ENCODE measurements at places on chromosomes 1 and 21.
A peak's percentile ranks its signal among the peaks of the same experiment; 100 is the strongest.

DNA sequence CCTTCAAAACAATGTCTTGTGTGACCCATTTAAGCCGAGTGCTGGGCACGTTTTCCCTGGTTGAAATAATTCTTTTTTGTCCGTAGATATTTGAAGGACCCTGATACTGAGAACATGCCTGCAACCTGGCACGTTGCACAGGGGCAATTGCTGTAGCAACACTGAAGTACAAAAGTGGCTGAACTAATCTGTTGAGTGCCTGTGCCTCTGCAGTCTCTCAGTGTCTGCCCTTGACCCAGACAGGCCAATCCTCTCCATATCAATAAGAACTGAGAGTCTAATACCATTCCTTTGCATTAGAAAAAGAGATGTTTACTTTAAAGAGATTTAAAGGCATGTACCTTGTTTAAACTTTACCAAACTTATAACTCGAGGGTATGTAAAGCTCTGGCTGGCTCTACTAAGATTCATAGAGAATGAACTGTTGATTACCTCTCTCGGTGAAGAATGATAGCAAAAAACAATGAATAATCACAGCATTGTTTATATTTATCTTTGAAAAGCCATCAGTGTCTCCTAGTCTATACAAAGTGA is 2.4 kb downstream of the GREM2 start:
- peaks cover 63% of the 10 kb centered on the region for H3K4me1 ChIP-seq
- H3K27ac ChIP-seq, result no peak overlapping the region
- no peaks in the 10 kb centered on the region for H3K36me3 ChIP-seq
- H3K27me3 ChIP-seq, result no peaks in the 10 kb centered on the region
- DNase-seq, result no peak

GRCh38 chr1:50562106-50562505 is 138.9 kb upstream of the DMRTA2 start:
- peaks cover 3% of the 10 kb centered on the region for H3K27me3 ChIP-seq
- no peak overlapping the region for H3K4me3 ChIP-seq
- H3K36me3 ChIP-seq, result no peaks in the 10 kb centered on the region

DNA sequence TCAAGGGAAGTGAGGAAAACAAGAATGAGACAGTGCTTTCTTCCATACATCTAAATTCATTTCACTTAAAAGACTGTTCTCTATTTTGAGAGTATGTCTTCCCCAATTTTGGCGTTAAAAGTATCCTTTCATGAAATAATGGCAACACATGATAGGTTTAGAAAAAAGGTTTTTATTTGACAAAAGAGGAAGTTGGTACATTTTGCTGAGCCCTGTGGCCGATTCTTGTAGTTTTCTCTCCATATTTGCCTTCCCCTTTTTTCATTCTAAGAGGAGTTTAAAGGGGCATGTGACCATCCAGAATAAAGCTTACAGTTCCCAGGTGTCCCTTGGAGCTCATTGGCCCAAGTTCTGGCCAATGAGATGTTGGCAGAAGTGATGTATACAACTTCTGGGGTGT is 140.4 kb upstream of the KCNE2 start:
- no peak overlapping the region for H3K4me3 ChIP-seq
- H3K36me3 ChIP-seq, result no peaks in the 10 kb centered on the region
- H3K27me3 ChIP-seq, result peaks cover 21% of the 10 kb centered on the region
- DNase-seq, result no peak
- no peaks in the 10 kb centered on the region for H3K4me1 ChIP-seq

GRCh38 chr21:45292399-45293219 is 4.9 kb upstream of the POFUT2 start:
- peaks cover 20% of the 10 kb centered on the region for H3K36me3 ChIP-seq
- H3K27me3 ChIP-seq, result peaks cover 11% of the 10 kb centered on the region
- H3K4me1 ChIP-seq, result peaks cover 79% of the 10 kb centered on the region
- DNase-seq, result peak; percentile 76
- H3K4me3 ChIP-seq, result no peak overlapping the region

GRCh38 chr1:24329797-24330543 is 10.8 kb downstream of the GRHL3 start:
- peak overlapping the region; percentile 54 for H3K27ac ChIP-seq
- DNase-seq, result peak; percentile 59
- H3K4me3 ChIP-seq, result no peak overlapping the region
- H3K4me1 ChIP-seq, result peaks cover 34% of the 10 kb centered on the region
- peaks cover 25% of the 10 kb centered on the region for H3K27me3 ChIP-seq
- H3K36me3 ChIP-seq, result 0 out of 2 replicates have a peak, but pooled peaks cover 4% of the 10 kb centered on the region

DNA sequence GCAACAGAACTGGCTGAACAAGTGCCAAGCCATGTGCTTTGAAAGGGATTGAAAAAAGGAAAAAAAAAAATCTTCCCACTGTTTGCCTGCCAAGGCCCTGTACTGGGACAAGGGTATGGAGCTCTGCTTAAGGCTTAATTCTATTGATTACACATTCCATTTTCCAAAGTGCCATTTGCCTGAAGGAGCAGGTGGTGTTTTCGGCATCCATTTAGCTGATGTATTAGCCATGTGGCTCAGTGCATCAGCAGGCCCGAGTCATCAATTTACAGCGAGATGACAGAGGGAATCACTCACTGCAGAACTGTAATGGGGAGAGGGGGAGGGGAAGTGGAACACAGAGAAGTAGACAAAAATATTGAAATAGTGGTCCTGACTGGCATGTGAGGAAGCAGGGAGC is 144.2 kb upstream of the BEND5 start:
- no peak overlapping the region for H3K4me3 ChIP-seq
- H3K27me3 ChIP-seq, result no peaks in the 10 kb centered on the region
- no peaks in the 10 kb centered on the region for H3K36me3 ChIP-seq
- H3K27ac ChIP-seq, result no peak overlapping the region

DNA sequence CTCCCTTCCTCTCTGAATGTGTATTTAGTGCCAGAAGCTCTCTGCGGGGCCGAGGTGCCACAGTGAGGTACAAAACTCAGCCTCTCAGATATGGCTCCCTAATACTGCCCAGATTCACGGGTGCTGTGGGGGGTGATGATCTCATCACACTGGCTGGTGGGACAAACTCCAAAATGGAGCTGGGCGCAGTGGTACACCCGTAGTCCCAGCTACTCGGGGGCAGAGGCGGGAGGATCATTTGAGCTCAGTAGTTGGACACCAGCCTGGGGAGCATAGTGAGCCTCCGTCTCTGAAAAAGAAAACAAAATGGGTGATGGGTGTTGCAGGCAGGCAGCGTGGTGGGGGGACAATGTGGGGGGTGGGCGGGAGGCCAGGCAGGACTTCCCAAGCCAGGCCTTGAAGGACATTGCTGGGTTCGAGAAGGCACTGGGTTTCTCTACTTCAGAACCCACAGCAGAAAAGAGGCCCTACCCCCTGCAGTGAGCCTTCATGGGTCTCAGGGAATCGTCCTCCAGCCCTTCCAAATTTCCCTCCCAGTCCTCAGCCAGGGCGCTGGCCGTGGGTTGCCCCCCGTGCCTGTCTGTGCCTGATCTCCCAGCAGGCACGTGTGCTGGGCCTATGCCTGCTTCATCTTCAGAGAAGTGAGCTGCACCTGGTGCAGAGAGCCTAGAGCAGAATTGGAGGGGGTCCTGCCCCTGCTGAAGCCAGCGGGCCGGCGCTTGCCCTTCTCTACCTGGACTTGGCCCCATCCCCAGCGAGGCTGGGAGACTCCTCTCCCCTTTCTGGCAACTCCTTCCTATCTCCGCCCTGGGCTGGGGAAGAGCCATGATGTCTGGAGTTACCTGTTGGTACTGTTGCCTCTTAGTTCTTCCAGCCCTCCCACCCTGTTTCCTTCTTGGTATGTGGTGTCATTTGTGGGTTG is 14.0 kb downstream of the H6PD start:
- no peak for DNase-seq
- H3K27ac ChIP-seq, result no peak overlapping the region
- H3K36me3 ChIP-seq, result no peaks in the 10 kb centered on the region
- H3K27me3 ChIP-seq, result no peaks in the 10 kb centered on the region
- H3K4me3 ChIP-seq, result no peak overlapping the region

DNA sequence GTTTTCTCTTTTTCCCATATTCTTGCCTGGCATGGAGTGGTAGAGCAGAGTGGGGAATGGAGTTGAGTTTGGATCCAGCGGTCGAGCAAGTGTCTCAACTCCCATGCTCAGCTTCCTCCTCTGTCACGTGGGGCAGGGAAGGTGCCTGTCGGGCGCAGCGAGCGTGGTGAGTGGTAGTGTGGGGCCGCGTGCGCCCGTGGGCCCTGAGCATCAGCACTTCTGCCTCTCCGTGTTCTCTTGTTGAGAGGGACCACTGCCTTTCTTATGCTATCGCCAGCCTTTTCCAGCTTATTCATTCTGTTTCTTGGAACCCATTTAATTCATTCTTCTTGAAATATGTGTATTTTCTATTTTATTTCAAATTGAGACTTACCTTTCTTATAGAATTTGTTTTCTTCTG is 65.1 kb downstream of the ADARB1 start:
- peaks cover 48% of the 10 kb centered on the region for H3K4me1 ChIP-seq
- no peak for DNase-seq
- peaks cover 2% of the 10 kb centered on the region for H3K27me3 ChIP-seq
- H3K27ac ChIP-seq, result no peak overlapping the region
- no peak overlapping the region for H3K4me3 ChIP-seq

- no peaks in the 10 kb centered on the region for H3K27me3 ChIP-seq
- no peak overlapping the region for H3K4me3 ChIP-seq
- no peaks in the 10 kb centered on the region for H3K4me1 ChIP-seq
- no peak overlapping the region for H3K27ac ChIP-seq
- DNase-seq, result no peak
Measured at GRCh38 chr1:105100102-105100501, 1350.4 kb downstream of the AMY1C start.

- peak overlapping the region; percentile 89 for H3K4me3 ChIP-seq
- no peak for DNase-seq
- H3K27ac ChIP-seq, result peak overlapping the region; percentile 48
- peaks cover 11% of the 10 kb centered on the region for H3K36me3 ChIP-seq
- H3K27me3 ChIP-seq, result no peaks in the 10 kb centered on the region
Measured at GRCh38 chr1:156592910-156593660, 1.5 kb downstream of the NAXE start.

GRCh38 chr1:46401964-46402626 is 8.0 kb downstream of the FAAH start:
- no peak overlapping the region for H3K27ac ChIP-seq
- H3K4me3 ChIP-seq, result no peak overlapping the region
- H3K36me3 ChIP-seq, result no peaks in the 10 kb centered on the region
- H3K4me1 ChIP-seq, result no peaks in the 10 kb centered on the region
- peaks cover 21% of the 10 kb centered on the region for H3K27me3 ChIP-seq

GRCh38 chr1:228337031-228337564 is 69.5 kb downstream of the TRIM11 start:
- H3K27ac ChIP-seq, result no peak overlapping the region
- no peaks in the 10 kb centered on the region for H3K4me1 ChIP-seq
- H3K36me3 ChIP-seq, result no peaks in the 10 kb centered on the region
- DNase-seq, result no peak
- H3K27me3 ChIP-seq, result no peaks in the 10 kb centered on the region

GRCh38 chr1:1374929-1375662 is at the start of gene AURKAIP1:
AURKAIP1 (minus strand) TSS chr1:1375207; CDS start chr1:1374756, 451 bp downstream.
- H3K4me3 ChIP-seq, result peak within 1 kb of the TSS; percentile 91
- no peaks in the 10 kb centered on the region for H3K36me3 ChIP-seq
- H3K27ac ChIP-seq, result peak within 1 kb of the TSS; percentile 96
- H3K27me3 ChIP-seq, result no peaks in the 10 kb centered on the region
- DNase-seq, result peak; percentile 100
- H3K4me1 ChIP-seq, result peaks cover 11% of the 10 kb centered on the region

- H3K36me3 ChIP-seq, result no peaks in the 10 kb centered on the region
- peak overlapping the region; percentile 73 for H3K27ac ChIP-seq
- H3K4me1 ChIP-seq, result peaks cover 89% of the 10 kb centered on the region
- peak overlapping the region; percentile 42 for H3K4me3 ChIP-seq
- peaks cover 2% of the 10 kb centered on the region for H3K27me3 ChIP-seq
Measured at GRCh38 chr1:39174390-39175081, 30.0 kb upstream of the MACF1 start.

DNA sequence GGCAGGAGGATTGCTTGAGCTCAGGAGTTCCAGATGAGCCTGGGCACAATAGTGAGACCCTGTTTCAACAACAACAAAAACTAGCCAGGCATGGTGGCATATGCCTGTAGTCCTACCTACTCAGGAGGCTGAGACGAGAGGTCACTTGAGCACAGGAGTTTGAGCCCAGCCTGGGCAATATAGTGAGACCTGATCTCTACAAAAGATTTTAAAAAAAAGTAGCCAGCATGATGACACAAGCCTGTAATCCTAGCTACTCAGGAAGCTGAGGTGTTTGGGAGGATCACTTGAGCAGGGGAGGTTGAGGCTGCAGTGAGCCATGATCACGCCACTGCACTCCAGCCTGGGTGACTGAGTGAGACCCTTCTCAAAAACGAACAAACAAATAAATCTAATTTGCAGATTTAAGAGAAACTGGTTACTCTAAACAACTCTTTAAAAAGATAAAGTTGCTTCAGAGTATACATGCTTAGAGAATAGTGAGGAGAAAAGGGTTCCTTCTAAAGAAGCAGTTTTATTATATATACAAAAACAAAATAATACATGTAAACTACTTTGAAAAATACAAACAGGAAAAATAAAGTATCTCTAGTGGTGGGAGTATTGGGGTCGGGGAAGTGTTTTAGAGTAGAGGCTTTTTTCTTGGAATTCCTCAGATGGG is 88.4 kb downstream of the ADCY10 start:
- H3K4me1 ChIP-seq, result peaks cover 37% of the 10 kb centered on the region
- H3K36me3 ChIP-seq, result peaks cover 11% of the 10 kb centered on the region
- no peak overlapping the region for H3K4me3 ChIP-seq
- H3K27me3 ChIP-seq, result no peaks in the 10 kb centered on the region
- DNase-seq, result no peak

DNA sequence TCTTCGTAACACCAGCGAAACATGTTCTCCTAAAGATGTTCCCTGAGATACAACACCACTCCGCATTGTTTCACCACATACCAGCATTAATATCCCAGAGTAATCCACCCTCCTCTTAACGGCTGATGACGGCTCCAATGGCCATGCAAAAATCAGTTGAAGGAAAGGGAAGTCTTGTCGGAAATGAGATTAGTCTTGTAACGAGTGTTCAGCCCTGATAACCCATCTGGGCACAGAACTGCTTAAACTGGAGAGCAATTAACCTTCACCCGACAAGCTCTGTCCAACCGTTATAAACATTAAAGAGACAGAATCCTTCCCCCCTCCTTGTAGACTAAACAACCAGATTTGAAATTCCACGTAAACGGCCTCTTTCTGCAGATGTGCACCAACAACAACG is 21.9 kb downstream of the ERG start:
- H3K27ac ChIP-seq, result no peak overlapping the region
- no peaks in the 10 kb centered on the region for H3K36me3 ChIP-seq
- peaks cover 31% of the 10 kb centered on the region for H3K27me3 ChIP-seq

GRCh38 chr1:230103306-230104173 is 36.5 kb downstream of the GALNT2 start:
- peak overlapping the region; percentile 95 for H3K27ac ChIP-seq
- peak overlapping the region; percentile 82 for H3K4me3 ChIP-seq
- H3K27me3 ChIP-seq, result no peaks in the 10 kb centered on the region
- peaks cover 76% of the 10 kb centered on the region for H3K4me1 ChIP-seq
- no peak for DNase-seq

DNA sequence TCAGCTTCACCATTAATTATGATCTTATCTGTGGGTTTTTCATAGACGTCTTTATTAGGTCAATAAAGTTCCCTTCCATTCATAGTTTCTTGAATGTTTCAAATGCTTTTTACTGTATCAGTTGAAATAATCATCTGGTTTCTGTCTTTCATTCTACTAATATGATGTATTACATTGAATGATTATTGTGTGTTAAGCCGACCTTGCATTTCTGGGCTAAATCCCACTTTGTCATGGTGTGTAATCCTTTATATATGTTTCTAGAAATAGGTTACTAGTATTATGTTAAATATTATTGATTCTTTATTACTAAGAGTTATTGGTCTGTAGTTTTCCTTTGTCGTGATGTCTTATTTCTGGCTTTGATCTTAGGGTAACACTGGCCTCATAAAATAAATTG is 134.9 kb downstream of the FASLG start:
- H3K27me3 ChIP-seq, result peaks cover 9% of the 10 kb centered on the region
- peaks cover 6% of the 10 kb centered on the region for H3K4me1 ChIP-seq
- no peak overlapping the region for H3K4me3 ChIP-seq
- no peak for DNase-seq

Data from HFFc6 (cell line).